ENCODE measurements at places on chromosomes 16 and 17.

- no peak for DNase-seq
Observed at GRCh38 chr17:50647187-50647586, 12.5 kb downstream of the ABCC3 start.

- no peak for DNase-seq
Observed at GRCh38 chr16:8631373-8631772, 9.9 kb downstream of the METTL22 start.

DNA sequence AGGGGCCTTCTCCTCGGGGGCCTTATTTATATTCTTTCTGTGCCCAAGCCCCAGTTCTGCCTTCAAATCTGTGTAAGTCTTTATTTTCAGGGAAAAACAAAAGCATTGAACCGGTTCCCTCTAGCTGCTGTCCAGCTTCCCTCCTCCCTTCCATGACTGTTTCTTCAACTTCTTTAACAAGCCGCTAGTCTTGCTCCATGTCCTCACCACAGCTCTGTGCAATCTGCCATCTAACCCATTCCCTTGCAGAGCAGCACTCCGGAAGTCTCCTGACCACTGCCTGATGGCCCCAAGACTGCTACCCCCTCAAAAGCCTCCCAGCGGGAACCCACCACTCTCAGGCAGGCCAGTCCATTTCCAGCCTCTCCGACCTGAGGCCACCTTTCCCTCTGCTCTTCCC is 16.9 kb downstream of the EMC8 start:
- DNase-seq, result no peak

GRCh38 chr16:19366391-19366790 is 51.3 kb upstream of the TMC5 start:
- DNase-seq, result no peak

GRCh38 chr16:30996985-30997724 is 12.1 kb downstream of the HSD3B7 start:
- DNase-seq, result no peak

DNA sequence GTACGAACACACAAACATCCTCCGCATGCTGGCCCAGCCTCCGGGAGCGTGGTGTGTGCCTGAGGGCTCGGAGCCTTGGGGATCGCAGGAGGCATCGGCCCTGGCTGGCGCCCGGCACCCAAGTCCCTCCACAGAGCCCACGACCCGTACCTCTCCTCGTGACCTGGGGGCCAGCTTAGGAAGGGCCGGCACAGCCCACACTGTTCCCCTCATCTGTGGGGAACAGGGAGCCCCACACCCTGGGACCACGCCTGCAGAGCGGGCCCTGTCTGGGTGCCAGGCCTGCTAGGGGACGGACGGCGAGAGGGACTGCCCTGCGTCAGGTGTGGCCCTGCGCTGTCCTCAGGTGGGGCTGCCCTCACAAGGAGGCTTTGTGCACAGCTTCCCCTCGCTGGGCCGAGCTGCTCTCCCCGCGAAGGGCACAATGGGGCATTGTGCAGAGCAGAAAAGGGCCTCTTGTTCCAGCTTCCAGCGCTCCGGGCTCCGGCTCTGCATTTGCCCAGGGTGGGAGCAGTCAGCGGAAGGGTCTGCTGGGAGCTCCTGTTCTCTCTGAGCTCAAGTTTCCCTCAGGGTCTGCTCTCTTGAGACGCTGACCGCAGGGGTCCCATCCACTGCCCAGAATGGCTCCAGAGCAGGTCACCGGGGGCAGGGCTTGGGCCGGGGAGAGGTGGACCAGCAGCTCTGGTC is 1.7 kb upstream of the LMF1 start:
- DNase-seq, result no peak

- no peak for DNase-seq
Observed at GRCh38 chr17:82592289-82592766, 55.9 kb downstream of the WDR45B start.

- DNase-seq, result no peak
Observed at GRCh38 chr17:38564869-38565268, 40.9 kb downstream of the SRCIN1 start.

DNA sequence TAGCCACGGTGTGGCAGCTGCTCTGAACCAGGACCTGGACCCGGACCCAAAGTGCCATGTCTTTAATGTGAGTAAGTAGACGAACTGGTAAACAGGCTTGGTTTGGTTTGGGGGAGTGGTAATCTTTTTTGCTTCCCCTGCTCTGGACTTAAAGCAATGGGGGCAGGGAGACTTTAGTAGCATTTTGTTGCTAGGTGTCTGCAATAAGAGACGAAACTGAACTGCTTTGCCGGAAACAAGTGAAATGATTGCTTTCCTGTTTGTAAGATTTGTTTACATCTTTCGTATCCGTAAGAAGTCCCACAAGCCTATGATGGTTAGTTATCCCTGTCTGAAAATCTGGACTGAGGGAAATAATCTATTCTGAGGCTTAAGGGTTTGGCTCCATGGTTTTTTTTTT is 21.5 kb downstream of the PRCD start:
- no peak for DNase-seq

GRCh38 chr17:40922239-40922638 is 15.2 kb downstream of the KRT23 start:
- DNase-seq, result no peak

GRCh38 chr16:5505091-5505887 is 407.7 kb upstream of the EEF2KMT start:
- no peak for DNase-seq

Data from NCI-H187 treated with DMSO at 0.1 percent for 48 hours (cell line).